ENCODE measurements at places on chromosomes 1 and 21. TPM values are rescaled to one million over a fixed set of nuclear protein-coding genes. Genes with fewer than 3 reads are reported as not detected.

DNA sequence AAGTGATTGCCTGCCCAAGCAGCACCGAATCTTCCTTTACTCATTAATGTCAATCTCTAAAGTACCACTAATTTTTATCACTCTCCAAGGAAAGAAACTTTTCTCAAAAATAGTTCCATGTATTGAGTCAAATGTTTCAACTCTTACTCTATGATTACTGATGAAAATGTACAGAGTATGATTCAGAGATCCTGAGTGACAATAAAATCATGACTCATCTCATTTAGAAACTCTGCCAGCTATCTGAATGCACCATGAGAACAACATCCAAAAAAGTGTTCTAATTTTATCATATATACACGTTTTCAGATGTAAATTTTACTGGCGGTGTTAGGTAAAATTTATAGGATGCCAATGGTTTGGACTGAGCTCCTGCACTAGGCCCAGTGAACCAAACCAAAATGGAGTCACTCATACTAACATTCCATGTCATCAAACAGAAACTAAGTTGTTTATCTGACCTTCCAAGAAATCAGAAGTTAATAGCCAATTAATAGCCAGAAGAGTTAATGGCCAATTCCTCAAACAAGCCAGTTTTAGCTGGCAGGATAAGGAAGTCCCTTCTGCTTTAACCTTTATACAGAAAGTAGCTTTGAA is 22.6 kb downstream of the PLPPR5 start:
- no peak for DNase-seq

- DNase-seq, result no peak
Measured at GRCh38 chr1:202571719-202572339, 138.4 kb downstream of the SYT2 start.

DNA sequence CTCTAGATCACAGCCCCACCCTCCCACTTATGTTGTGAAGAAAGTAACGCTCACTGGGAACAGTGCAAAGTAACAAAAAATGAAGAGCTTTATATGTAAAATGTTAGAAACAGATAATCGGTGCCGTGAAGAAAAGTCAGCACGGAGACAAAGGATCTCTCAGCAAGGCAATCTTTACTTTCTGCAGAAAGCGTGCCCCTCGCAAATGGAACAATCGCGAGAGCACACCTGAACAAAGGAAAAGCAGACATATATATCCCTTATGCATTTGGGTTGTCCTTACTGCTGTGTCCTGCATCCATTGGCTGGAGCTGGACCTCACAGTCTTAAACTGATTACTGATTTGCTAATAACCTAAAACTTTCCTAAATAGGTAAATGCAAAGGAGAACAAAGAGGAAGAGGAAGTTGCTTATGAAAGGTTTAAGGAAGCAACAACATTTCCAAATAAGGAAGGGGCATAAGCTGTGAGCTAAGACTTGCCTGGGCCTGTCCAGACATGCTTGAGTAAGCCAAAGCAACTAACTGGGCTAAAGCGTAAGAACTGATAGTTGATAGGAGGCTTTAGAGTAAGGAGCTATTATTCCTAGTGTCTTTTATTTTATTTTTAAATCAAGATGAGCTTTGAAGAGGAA is 89.7 kb downstream of the GTF2B start:
- DNase-seq, result no peak

GRCh38 chr21:37513383-37513782 is 146.8 kb downstream of the DYRK1A start:
- DNase-seq, result no peak

GRCh38 chr1:1080951-1081310 is 6.8 kb upstream of the RNF223 start:
- DNase-seq, result no peak

DNA sequence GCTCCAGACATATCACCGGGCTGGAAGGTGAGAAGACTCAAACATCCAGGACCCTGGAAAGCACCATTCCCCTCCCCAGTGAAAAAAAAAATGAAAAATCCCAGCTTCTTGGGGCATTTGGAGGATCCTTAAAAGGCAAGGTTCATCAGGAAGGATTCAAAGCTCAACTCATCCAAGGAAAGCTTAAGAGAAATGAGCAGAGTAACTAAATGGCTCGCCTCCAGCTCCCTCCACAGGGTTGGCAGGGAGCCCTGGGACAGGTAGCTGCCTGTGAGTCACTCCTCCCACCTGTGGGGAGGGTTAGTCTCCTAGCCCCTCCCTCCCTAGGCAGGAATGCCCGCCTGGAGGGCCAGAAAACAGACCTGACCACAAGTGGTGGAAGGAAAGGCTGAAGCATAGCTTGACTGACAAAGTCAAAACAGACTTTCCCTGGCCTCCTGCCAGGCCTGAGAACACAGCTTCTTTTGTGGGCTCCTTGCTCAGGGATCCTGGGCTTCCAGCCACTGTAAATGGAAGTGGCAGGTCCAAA is 712 bp upstream of the LAMB3 start:
- peak; percentile 80 for DNase-seq

DNA sequence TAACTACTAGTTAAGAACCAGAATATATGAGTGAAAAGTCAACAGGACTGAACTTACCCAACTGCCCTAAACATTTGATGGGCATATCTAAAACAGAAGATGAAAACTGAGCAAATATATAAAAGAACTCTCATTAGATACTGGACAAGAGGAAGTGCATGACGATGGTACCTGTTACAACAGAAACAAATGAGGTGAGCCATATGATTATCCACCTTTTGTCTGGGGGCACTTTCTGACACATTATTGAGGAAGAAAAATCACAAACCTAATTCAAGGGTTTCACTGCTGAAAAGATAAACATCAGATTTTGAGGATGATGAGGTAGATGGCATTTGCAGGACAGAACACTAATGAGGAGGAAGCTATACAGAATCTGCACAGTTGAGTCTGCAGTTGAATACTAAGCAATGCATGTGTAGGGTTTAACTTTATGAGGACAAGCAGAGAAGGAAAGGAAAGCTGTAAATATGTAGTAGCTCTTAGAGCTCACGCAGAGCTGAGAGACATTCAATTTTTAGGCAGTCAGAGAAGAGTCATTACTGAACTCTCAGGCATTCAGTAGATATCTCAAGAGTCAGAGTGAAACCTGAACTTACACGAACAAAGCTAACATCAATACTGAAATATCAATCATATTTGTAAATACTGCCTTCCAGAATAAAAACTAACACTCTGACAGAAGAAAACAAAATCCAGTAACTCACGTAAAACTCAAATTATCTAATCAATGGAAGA is 262.1 kb downstream of the AKT3 start:
- no peak for DNase-seq

DNA sequence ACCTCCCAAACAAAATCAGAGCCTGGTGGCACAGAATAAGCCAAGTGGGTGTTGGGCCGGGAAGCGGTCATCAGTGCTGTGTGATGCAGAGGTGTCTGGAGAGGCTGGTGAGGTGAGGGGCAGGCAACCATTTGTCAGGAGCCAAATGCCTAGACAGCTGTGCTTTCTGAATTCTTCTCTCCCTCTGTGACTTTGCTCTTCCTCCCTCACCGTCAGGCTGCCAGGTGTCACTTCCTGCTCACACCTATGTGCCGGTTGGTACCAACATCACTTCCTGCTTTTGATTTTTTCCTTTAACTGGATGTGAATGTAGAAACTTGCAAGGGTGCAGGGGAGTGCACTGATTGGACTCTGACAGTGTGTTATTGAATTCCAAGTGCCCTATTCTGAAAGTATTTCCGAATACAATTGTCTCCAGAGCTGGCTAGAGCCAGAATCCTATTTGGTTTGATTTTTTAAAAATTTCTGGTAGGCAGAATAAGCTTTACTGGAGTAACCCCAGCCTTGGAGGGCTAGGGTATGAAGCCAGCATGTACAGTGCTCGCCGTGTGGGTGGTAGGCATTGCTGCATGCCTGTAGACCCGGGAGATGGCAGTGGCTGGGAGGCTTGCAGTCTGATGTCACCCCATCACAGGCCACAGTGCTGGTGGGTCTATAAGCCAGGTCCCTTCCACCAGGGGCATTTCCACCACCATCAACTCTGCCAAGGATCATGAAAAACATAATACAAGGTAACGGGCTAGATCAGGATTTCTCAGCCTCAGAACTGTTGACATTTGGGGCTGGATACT is 210.9 kb downstream of the KAZN start:
- no peak for DNase-seq

GRCh38 chr1:227937838-227938145 is 9.9 kb downstream of the WNT9A start:
- DNase-seq, result no peak

GRCh38 chr1:156517748-156518147 is 17.2 kb upstream of the MEF2D start:
- no peak for DNase-seq

- no peak for DNase-seq
Measured at GRCh38 chr1:157948312-157949073, 45.0 kb upstream of the KIRREL1 start.

DNA sequence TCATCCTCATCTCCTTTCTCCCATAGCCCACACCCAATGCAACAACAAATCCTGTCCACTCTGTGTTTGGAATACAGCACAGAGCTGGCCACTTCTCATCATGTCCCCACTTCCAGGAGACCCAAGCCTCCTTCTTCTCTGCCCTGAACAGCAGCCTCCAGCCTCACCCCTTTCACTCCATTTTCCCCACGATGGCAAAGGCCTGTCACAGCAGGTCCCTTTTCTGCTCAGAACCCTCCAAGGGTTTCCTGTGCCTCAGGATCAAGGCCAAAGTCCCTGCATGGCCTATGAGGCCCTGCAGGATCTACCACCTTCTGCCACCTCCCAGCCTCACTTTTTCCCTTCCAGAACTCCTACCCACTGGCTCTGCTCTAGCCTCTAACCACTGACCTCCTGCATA is 78.5 kb downstream of the CSMD2 start:
- DNase-seq, result no peak

DNA sequence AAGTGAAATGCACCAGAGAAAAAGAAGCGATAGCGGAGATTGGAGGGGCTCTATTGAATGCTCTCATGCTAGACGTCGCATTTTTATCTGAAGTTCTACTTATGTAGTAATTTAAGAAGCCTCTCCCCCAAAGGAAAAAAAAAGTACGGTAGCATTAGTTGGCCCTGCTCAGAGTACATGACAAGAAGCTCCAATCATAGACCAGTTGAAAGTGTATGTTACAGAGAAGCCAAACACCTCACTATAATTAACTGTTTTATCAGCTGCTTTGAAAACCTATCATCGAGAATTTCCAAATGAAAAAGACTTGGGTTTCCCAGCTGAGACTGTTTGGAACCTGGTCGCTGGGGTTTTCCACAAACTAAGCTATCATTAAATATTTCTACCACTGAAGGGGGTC is 19.6 kb upstream of the OVAAL start:
- no peak for DNase-seq

- no peak for DNase-seq
Measured at GRCh38 chr1:25869909-25870606, 5.5 kb downstream of the PAQR7 start.

GRCh38 chr1:164565357-164565756 is 6.4 kb downstream of the PBX1 start:
- DNase-seq, result no peak

DNA sequence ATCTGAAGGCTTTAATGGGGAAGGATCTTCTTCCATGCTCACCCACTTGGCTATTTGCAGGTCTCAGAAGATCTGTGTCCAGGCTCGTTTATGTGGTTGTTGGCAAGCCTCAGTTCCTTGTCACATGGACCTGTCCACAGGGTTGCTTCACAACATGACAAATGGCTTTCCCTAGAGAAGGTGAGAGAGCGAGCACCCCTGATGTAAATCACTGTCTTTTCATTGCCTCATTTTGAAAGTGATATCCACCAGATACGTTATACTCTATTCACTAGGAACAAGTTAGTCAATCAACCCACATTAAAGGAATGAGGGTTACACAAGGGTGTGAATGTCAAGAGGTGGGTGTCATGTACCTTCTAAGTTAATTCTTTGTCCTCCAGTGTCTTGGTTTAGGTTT is 433.3 kb downstream of the RPS6KC1 start:
- DNase-seq, result no peak

- DNase-seq, result no peak
Measured at GRCh38 chr1:156508205-156508954, 7.8 kb upstream of the MEF2D start.

- DNase-seq, result no peak
Measured at GRCh38 chr21:31409831-31410487, 65.9 kb upstream of the TIAM1 start.

- no peak for DNase-seq
Measured at GRCh38 chr1:67382292-67382691, 47.9 kb downstream of the SERBP1 start.

DNA sequence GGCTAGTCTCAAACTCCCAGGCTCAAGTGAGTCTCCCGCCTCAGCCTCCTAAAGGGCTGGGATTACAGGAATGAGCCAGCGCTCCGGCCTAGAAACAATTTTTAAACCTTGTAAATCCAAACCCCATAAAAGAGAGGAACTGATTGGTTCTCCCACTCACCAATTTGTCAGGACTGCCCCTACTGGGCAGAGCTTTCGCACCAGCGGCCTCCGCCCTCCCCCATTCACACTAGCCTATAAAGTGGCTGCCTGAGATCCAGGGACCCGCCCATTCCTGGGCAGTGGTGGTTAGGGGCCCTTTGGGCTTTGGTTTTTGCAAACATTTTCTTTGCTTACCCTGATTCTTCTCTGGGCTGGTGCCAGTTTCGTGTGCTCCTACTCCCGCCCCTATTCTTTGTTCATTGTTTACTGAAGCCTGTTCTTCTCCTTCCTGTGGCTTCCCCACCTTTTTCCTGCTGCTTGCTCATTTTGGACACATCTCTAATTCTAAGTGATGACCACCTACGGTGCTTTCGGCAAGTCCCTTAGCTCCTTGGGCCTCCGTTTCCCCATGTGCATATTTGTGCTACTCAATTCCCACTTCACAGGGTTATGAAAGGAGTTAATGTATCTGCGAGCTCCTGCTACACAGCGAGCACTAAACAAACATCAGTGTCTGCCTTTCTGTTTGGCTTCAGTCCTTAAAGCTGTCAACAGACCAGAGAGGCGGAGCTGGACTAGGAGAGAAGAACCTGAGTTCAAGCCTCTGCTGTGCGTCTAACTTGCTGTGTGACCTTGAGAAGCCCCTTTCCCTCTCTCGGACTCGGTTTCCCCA is 39.8 kb upstream of the CLIC4 start:
- DNase-seq, result no peak

GRCh38 chr1:177858332-177858821 is 111.5 kb downstream of the SEC16B start:
- DNase-seq, result no peak

- DNase-seq, result no peak
Measured at GRCh38 chr1:225859151-225859550, 23.0 kb downstream of the TMEM63A start.

Gene LCE4A
- not detected for total RNA-seq

Gene MAP3K7CL
- total RNA-seq, result 0.92 TPM

Gene C21orf91
- 5.3 TPM for total RNA-seq

Gene ZMYND12
- 0.22 TPM for total RNA-seq

Gene LCE3D
- not detected for total RNA-seq

Gene LYSMD1
- total RNA-seq, result 4.5 TPM

Gene MYBPHL
- not detected for total RNA-seq
